ENCODE measurements at places on chromosomes 2 and 18. TPM values are rescaled to one million over a fixed set of nuclear protein-coding genes. Genes with fewer than 3 reads are reported as not detected.

The CYS1 gene
- total RNA-seq = 0.49 TPM

The SLC30A3 gene
- total RNA-seq = 1.2 TPM

The IL36B gene
- not detected for total RNA-seq

The TTN gene
- total RNA-seq = 1.2 TPM

The SULT1C3 gene
- not detected for total RNA-seq

Data from temporal lobe (tissue), 4 donors.